ENCODE measurements at places on chromosomes 6 and 20.

DNA sequence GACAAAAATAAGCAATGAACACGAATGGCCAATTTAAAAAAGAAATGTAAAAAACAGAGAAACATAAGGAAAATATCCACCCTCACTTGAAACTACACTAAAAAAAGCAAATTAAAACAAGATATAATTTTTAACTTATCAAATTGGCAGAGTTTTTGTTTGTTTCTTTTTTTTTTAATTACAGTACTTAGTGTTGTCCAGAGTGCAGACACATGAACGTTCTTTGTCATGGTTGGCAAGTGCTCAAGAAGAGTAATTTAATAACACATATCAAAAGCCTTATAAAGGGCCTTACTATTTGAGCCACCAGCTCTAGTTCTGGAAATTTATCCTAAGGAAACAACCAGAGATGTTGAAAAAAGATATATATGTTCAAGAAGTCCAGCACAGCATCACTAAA lies 142.3 kb downstream of the ATXN1 start:
- no peak for DNase-seq

DNA sequence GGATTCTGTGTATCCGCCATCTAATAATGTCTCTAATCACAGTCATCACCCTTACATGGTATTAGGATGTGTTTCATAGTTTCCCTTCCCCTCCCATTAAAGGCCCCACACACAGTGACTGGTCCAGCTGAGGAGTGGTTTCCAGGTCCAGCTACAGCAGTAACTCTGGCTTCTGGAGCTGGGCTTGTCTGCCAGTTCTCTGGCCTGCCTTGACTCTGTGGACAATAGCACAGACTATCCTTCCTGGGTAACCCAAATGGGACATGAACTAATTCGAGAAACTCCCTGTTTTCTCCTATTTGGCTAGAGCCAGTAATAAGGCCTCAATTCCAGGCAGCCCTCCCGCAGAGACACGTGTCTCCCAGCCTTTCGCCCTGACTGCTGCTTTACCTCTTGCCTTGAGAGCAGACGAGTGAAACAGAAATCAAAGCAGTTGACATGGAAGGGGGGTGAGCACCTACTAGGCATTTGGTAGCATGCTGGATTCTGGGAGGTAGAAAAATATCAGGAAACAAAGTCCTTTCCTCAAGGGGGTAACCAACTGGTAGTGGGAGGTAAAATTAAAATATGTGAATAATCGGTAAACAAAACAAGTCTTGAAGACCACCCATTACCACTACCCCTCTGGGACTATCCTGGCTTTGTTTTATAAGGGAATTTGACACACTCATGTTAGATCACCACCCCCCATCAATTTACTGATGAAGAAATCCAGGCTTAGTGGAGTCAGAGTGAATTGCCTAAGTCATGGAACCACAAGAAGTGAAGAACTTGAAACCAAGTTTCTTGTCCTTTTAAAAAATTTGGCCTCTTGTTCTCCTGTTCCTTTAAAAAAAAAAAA lies 1.2 kb downstream of the TRAF3IP2 start:
- no peak for DNase-seq

GRCh38 chr20:48567145-48567544 lies 260.7 kb downstream of the PREX1 start:
- DNase-seq = no peak

GRCh38 chr20:48830826-48831318 lies 3.1 kb upstream of the PREX1 start:
- no peak for DNase-seq

- DNase-seq = no peak
Observed at GRCh38 chr6:157879873-157880254, 56.8 kb downstream of the SNX9 start.

GRCh38 chr20:24648919-24649318 lies 179.5 kb downstream of the SYNDIG1 start:
- no peak for DNase-seq

- DNase-seq = no peak
Observed at GRCh38 chr6:116244284-116244683, 9.6 kb downstream of the TSPYL4 start.

DNA sequence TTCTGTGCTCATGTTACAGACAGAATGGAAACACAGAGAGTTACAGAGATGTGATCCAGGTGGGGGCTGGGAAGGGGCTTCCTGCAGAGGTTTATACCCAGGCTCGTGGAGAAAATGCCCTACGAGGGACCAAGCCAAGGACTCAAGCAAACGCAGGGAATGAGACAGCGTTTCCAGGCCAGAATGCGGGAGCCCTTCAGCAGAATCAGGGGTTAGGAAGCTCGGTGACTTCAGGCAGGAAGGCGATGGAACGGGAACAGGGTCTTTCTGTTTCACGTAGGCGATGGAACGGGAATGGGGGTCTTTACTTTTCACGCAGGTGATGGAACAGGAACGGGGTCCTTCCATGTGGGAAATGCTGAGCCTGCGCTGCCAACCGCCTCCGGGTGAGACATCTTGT lies 82.6 kb downstream of the THBS2 start:
- DNase-seq = no peak

GRCh38 chr20:20010639-20011500 lies 6.3 kb upstream of the NAA20 start:
- DNase-seq = no peak

GRCh38 chr6:878179-878578 lies 185.2 kb upstream of the EXOC2 start:
- no peak for DNase-seq

DNA sequence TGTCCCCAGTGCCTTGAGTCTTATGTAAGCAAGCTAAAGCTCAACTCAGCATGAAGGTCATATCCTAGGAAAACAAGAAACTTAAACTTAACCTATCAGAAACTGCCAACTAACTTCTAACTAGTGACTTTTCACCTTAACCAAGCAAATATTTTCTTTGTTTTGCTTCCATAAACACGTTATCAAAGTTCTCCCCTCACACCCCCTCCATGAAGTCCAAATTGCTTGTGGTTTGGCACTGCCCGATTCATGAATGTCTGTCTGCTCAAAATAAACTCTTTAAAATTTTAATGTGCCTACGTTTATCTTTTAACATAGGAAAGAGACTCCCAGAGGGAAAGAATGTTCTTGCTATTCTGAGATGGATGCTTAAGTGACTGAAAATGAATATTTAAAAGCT lies 34.9 kb downstream of the GSTA2 start:
- DNase-seq = no peak

DNA sequence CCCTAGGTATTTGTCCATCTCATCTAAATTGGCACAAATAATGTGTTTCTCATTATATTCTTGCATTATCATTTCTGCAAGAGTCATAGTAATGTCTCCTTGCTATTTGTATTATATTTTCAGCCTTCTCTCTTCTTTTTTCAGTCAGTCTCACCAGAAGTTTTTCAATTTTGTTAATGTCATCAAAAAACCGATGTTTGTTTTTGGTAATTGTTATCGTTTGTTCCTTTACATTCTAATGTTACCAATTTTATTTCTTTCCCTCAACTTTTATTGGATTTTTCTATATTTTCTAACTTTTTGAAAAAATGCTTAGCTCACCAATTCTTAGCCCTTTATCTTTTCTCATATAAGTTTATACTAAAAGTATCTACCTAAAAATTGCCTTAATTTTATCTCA lies 82.2 kb upstream of the NRSN1 start:
- DNase-seq = no peak

- DNase-seq = no peak
Observed at GRCh38 chr20:62536871-62537401, 61.1 kb upstream of the GATA5 start.

Measured in SK-N-MC (cell line).